SIG-M5 (cell line): ENCODE measurements at places on chromosomes 12 and 14.

DNA sequence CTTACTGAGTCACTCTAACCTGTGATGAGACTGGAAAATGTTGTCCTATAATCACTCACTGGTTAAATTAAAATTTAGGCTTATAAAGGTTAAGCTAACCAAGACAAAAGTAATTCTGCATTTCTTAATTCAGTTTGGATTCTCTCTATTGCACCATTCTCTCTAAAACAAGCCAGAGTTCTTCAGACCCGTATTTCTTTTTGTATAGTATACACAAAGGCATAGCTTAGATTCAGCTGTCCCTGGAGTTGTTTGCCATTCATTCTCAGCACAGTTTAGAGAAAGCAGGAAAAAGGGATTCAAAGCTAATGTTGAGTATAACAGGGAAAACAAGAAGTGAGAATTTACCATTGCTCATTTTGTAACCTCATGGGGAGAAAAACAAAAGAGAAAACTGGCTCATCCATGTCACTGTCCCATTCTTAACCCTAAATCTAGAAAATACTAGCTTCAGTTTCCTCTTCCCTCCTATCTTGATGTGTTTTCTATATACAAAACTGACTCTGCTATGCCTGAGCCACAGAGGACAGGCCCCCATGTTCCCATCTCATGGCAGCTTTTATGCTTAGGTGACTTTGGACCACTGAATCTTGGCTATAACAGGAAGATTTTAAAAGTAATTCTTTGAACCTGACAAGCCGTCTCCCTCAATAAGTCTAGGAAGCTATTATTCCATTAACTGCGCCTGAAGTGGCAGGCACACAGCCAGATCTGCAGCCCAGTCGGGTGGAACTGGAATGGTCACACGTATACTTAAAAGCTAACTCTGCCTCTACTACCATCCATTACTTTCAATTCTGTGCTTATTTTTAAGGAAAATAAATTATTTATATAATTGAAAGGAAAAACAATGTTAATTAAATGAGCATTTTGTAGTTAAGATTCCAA is 7.0 kb downstream of the AREL1 start:
- DNase-seq, result no peak

GRCh38 chr14:102539544-102540314 is 30.2 kb upstream of the ANKRD9 start:
- DNase-seq, result no peak

GRCh38 chr14:105299654-105300541 is 903 bp downstream of the BRF1 start:
- DNase-seq, result no peak

GRCh38 chr12:113103756-113104450 is 31.7 kb downstream of the RASAL1 start:
- DNase-seq, result no peak

GRCh38 chr12:131095826-131096680 is 142.3 kb downstream of the ADGRD1 start:
- no peak for DNase-seq

GRCh38 chr12:32679920-32680237 is 778 bp downstream of the DNM1L start:
- no peak for DNase-seq

- DNase-seq, result no peak
Measured at GRCh38 chr12:111754671-111755070, 12.1 kb upstream of the ALDH2 start.

GRCh38 chr14:84492685-84493084 is 1037.3 kb upstream of the FLRT2 start:
- no peak for DNase-seq

DNA sequence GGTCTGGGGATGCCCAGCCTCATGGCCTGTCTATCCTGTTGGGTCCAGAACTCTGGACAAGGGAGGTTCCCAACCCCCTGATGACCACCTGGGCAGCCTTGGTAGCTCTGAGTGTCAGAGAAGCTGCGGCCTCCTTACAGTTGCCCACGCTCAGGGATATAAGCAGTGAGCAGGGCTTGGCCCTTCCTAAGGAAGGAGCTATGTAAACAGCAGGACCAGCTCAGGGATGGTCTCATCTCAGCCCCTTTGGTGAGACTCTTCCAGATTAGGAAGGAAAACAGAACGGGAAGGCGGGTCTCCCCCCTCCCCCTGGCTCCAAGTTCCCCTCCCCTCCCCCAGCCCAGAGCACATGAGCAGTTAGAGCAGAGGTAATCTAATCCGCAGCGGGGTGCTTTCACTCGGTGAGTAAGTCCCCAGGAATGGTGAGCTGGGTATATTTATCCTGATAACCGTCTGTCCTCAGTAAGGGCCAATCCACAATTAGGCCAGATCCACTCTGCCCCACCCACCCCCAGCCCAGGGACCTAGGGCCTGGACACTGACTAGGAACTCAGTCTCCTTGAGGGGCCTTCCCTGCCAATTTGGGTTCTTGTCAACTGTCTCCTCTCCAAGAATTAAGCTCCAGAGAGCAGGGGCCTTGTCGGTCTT is 29.5 kb upstream of the RPLP0 start:
- DNase-seq, result no peak

GRCh38 chr12:107328442-107329133 is 235.2 kb upstream of the CRY1 start:
- no peak for DNase-seq

- no peak for DNase-seq
Measured at GRCh38 chr14:70213721-70214282, 25.1 kb upstream of the SLC8A3 start.
